ENCODE measurements at places on chromosomes 6 and 20.

- no peak for DNase-seq
Measured at GRCh38 chr20:10953437-10953836, 279.6 kb upstream of the JAG1 start.

DNA sequence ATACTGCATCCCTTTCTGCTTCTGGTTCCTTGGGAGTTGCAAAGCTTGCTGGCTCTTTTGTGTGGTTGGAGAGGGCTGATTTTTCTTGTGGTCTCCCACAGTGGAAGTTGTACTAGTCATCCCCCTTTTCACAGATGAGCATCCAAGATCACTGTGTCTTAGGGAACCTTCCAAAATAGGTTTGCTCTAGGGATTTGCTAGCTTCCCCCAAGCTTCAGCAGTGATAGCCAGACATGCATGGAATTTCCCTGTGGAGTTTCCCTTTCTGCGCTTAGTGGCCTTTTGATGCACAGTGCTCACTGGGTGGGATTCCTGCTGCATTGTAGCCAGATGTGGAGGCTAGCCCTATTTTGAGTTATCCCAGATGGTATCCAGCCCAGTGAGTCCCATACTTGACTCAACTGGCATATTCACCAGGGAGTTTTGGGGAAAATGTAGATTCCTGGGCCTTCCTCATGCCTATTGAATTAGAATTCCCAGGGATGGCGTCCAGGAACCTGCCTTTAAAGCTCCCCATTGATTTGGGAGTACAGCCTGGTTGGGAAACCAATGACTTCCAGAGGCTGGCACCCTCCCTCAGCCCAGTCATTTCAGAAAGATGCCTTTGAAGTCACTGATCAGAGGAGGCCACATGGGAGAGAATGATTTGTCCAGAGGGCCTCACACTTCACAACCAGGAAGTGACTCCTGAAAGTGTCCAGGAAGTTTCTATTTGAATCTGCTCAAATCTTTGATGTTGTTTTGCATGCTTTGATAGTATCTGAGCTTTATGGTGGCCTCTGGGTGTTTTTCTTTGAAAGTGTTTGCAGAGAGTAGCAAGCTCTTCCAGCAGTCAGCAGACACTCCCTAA lies 25.9 kb downstream of the PPARD start:
- DNase-seq: no peak

GRCh38 chr6:35148167-35148741 lies 7.1 kb upstream of the TCP11 start:
- DNase-seq: no peak

- no peak for DNase-seq
Measured at GRCh38 chr6:154615483-154616025, 105.1 kb upstream of the CNKSR3 start.

GRCh38 chr6:48567016-48567415 lies 456.0 kb upstream of the PTCHD4 start:
- no peak for DNase-seq

DNA sequence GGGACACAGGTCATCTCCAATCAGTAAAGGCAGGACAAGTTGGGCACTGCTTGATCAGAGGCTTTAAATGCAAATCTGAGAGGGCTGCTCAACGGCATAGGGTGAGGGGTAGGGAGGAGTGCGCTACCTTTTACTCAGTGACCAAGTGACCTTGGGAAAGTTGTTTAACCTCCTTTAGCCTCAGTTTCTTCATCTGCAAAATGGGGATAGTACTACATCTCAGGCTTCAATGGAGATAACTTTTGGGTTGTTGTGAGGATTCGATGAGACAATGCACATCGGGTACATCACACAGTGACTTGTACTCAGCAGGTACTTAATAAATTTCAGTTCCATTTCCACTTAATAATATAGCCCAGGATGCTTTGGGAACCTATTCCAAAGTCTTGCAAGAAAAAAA lies 22.6 kb downstream of the MDGA1 start:
- DNase-seq: no peak

GRCh38 chr6:21098134-21098533 lies 495.4 kb upstream of the SOX4 start:
- DNase-seq: no peak

- no peak for DNase-seq
Measured at GRCh38 chr6:53428886-53429285, 80.1 kb upstream of the ELOVL5 start.

DNA sequence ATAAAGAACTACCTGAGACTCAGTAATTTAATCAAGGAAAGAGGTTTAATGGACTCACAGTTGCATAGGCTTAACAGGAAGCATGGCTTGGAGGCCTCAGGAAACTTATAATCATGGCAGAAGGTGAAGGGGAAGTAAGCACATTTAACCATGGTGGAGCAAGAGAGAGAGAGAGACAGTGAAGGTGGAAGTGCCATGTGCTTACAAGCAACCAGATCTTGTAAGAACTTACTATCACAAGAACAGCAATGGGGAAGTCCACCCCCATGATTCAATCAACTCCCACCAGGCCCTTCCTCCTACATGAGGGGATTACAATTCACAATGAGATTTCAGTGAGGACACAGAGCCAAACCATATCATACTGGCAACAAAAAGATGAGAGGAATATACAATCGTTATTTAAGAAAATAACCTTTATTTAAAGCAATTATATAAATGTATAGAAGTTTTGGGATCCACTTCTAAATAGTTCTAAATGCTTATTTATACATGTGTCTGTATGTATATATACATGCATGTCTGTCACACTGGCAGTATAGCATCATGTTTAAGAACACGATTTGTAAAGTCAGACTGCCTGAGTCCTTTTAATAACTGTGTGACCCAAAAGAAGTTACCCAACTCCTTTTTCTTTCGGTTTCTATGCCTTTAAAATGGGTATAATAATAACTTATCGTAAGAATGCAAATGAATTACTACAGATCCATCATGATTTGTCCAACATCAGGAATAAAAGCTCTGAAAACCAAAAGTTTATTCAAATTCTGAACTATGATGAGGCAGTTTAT lies 255.7 kb upstream of the THEMIS start:
- DNase-seq: peak; percentile 3

DNA sequence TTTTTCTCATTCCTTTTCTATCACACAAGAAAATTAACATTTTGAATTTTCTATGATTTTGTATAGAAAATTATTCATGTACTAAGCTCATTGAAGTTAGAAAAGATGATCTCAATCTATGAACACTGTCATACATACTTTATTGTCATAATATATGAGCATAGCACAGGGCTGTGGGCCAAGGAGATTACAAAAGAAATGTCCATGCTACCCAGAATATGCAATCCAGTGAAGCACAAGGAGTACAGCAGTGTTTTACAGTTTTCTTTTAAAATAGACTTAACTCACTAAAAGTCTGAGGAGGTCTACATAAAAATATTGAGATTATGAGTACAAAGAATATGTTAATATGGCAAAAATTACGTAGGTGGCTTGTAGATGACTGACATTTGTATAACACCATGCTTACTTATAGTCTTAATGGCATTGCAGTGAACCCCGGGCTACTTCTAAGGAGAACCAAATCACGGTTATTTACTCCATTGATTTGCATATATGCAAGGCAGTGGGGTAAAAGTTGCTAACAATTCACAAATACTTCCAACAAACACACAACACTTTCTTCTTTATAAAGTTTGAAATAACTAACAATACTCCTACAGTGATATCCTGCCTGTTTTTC lies 257.1 kb downstream of the BCKDHB start:
- no peak for DNase-seq

GRCh38 chr20:645318-646106 lies 7.5 kb downstream of the SRXN1 start:
- DNase-seq: peak; percentile 84

DNA sequence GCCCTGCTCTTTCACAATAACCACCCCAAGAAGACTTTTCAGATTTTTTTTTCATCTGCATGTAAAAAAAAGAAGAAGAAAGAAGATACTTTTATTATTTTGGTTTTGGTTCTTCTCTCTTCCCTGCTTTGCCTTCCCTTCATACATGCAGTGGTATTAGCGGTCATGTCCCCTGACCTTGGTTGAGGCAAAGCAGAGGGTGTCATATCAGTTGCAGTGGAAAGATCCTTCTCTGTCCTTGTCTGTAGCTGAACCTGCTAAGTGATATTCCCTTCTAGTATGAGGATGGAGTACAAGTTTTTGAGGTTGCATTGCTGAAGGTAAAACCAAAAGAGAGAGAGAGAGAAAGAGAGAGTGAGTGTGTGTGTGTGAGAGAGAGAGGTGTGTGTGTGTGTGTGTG lies 345.7 kb downstream of the UTRN start:
- DNase-seq: no peak

DNA sequence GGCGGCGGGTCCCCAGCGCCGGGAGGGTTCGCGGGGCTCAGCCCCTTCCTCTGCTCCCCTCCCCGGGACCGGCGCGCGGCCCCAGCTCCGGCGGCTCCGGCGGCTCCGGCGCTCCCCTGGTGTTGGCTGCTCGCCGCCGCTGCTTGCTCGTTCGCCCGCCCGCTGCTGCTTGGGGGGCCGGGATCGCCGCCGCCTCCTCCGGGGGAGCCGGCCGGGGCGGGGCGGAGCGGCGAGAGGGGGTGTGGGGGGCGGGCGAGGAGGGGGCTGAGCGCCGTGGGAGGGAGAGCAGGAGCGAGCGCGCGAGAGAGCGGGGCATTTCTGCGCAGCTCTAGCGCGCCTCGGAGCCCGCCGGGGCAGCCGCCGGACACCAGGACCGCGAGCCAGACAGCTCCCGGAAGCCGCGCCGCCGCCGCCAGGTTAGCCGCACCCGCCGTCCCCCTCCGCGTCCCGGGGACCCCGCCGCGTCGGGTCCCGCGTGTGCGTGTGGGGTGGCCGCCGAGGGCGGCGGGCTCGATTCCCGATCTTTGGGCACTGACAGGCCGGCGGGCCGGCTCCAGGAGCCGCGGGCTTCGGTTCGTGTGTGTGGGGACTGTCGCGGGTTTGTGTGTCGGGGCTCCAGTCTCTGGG lies 62.0 kb upstream of the EPB41L1 start:
- no peak for DNase-seq

DNA sequence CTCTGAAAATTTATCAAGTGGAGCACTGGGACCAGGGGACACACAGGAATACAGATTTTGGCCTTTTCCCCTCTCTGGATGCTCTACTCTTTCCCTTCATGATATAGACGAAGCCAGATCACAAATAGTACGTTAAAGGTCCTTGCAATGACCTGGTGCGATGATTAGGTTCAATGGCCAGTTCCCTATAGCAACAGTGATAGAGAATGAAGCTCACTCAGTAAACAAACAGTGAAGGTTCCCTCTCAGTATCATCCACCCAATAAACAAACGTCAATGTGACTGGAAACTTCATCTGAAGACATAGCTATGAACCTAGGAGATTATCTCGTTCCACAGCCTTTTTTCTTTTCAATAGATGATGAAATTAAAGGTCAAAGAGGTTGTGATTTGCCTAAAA lies 596.2 kb downstream of the KIF16B start:
- no peak for DNase-seq

DNA sequence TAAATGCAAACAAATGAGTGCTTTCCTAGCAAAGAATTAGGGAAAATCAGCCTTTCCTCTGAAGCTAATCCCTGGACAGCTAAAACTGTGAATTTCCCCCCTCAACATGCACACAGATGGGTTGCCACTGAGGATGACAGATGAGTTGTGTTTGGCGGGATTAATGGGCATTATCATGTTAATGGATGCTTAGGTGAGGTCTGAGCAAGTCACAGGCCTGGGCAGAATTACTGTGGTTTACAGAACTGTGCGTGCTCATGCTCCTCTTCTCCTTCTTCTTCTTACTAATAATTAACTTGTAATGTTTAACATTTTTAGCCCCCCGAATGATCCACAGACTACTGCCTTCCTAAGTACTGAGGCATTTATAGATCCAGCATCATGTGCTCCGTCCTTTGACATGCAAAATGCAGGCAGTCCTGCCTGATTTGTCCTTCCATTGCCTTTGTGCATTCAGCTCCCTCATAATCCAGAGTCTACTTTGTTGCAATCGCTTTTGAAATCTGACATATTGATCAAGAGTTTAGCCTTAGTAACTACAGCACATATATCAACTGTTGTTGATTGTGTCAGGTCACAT lies 753.4 kb upstream of the MMS22L start:
- no peak for DNase-seq

DNA sequence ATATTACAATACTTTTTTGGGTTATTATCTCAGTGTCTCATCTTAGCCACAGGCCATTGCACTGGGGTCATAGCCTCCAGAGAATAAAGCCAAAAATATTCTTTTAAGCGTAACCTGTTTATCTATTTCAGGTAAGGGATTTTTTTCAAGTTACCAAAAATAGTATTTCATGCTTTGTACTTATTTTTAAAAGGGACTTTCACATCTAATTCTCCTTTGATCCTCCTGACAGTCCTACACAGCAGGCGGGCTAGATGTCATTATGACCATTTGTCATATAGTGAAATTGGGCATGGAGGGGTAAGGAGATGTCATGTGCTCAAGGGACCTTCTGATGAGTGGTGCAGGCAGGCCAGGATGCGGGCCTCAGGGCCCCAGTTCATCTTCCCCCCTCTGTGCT lies 68.9 kb downstream of the TBC1D7 start:
- DNase-seq: peak; percentile 21

Measured in NAMALWA (cell line).